ENCODE measurements at places on chromosomes 3 and 15. TPM values are rescaled to one million over a fixed set of nuclear protein-coding genes. Genes with fewer than 3 reads are reported as not detected.

DNA sequence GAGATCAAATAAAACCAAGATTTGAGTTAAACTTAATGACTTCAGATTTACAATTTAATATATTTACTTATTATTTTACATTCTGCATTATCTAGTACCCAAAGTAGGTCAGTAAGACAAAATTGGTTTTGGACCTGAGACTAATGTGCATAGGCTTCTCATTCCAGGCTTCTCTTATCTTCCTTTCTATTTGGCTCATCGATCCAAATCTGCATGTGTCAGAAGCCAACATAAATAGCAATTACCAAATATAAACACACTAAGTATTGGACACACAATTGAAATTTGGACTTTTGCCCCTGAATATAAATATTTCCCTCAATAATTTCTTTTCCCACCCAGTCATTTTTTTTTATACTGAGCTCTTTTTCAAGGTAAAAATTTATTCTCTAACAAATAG is 290.6 kb upstream of the ARHGEF26 start:
- no peak for DNase-seq

- DNase-seq = peak; percentile 58
Measured at GRCh38 chr3:156643729-156644389, 30.5 kb upstream of the TIPARP start.

DNA sequence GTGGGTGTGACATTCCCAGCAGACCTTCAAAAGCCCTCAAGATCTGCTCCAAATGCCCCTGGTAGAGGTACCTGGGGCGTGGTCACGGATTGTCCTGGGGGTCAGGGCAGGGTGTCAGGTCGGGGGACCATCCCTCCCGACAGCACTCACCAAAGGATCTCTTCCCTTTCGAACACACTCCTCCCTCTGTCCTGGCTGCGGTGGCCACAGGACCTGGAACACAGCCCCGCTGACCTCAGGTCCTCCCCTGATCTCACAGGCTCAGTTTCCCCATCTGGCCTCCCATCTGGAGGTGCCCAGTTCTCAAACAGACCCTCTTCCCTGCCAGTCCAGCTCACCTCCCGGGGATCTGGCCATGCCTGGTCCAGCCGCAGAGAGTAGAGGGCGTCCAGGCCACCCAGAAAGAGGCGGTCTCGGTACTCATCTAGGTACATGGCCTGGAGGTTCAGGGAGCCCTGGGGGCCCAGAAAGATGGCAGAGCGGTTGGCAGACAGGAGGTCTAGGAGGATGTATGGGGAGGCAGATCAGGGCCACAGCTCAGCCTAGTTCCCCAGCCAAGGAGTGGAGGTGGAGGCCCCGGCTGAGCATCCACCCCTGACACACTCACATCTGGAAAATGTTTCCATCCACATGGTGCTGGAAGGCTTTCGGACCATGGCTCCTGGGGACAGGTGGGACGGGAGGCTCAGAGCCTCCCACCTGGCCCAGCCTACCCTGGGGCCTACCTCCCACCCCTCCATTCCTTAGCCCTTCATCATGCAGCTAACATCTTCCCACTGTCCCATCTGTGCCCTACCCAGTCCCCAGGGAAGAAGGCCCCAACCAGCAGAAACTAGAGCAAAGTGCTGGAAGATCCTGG is 2.3 kb downstream of the SEMA3G start:
- no peak for DNase-seq

DNA sequence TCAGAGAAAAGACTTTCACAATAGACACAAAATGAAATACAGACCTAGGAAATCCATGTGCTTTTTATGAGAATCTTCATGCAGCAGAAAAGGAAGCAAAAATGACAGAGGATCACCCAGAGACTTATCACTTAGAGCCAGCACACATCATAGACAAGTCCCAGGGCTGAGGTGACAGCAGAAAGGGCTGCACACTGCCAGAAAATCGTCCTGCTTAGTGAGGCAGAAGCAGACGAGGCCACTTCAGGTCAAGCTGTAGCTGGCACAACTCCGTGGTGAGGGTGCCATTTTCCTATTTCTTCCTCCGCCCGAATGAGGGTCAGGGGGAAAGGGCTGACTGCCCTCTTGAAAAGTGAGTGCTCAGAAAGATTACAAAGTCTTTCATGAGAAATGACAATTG is 95.9 kb upstream of the TNIK start:
- DNase-seq = no peak

GRCh38 chr15:23690450-23690852 is 3.3 kb upstream of the NDN start:
- peak; percentile 70 for DNase-seq

GRCh38 chr3:188417766-188418165 is 263.8 kb downstream of the LPP start:
- no peak for DNase-seq

DNA sequence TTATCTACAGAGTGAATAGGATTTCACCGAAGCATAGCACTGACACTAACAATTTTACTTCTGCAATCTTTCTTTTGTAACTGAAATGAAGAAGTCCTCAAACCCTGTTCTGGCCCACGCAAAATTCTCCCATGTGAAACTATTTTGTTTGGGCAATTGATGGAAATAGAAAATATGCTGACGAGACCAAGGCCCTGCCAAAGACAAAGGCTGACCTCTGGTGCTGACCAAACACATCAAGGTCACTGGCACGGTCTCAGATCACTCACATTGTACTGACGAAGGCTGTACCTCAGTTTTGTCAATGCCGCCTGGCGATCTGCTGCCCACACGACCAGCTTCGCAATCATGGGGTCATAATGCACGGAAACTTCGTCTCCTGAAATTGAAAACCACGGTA is 58.4 kb upstream of the DCUN1D1 start:
- no peak for DNase-seq

GRCh38 chr15:70406617-70407335 is 309.1 kb upstream of the TLE3 start:
- DNase-seq = no peak

DNA sequence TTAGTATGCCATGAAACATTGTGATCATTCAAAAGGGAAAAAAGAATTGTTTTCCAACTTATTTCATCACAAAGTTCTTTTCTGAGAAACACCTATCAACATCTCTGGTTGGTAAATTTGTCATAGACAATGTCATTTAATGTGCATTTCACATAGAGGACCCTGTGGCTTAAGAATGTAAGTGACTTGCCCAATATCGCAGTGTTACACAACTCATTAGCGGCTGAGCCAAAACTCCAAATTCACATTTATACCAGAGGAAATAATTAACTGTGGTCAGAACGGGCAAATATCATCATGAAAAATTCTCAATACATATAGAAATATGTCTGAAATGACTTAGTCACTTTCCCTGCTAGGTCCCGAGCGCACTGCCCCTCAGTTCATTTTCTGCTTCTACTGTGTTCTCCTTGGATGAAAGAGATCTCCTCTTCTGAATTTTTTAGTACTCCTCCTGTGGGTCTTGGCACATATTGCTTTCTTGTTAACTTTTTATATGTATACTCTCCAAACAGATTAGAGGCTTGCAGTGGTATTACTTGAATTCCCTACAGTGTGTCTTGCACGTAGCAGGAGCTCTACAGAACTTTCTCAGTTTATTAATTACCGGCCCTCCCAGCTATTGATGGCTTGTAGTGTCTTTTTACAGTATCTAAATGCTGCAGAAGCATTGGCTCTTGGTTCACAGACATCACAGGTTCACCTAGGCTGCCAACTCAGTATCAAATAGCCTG is 33.1 kb downstream of the PTX3 start:
- DNase-seq = no peak

- peak; percentile 65 for DNase-seq
Measured at GRCh38 chr15:51536965-51537574, 85.5 kb downstream of the DMXL2 start.

- DNase-seq = peak; percentile 61
Measured at GRCh38 chr3:81545572-81545971, 215.9 kb downstream of the GBE1 start.

GRCh38 chr3:157104928-157105652 is 54.9 kb downstream of the CCNL1 start:
- no peak for DNase-seq

DNA sequence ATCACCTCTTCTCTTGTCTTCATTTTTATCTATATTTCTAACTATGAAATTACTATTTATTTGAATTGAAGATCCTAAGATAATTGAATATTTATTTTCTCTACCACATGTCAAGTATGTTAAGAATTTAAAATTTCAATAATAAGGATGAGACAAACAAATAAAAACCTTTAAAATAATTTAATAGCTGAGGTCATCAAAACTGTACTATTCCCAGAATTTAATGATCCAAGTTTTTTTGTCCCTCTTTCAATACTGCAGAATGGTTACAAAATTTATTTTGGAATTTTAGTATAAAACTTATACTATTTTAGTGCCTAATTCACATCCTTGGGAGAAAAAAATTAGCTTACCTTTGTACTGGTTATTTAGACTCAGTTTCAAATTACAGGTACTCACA is 774.9 kb downstream of the ROBO2 start:
- DNase-seq = no peak

DNA sequence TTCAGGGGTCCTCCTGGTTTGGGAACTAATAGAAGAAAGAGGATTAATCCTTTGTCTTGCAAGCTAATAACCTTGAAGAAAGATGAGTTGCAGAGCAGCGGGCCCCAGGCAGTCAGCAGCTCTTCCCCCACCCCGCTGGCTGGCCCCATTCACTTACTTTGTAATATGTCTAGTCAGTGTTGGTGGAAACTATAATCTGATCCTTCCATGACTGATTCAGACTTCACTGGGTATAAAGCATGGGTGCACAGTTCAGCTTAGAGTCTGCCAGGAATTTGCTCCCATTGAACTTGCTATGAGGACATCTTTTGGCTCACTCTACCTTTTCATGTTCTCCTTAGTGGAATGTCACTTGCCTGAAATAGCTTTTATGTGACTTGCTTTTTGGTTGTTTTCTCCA is 117.7 kb downstream of the CCNL1 start:
- DNase-seq = no peak

GRCh38 chr3:140170612-140171011 is 235.6 kb downstream of the CLSTN2 start:
- DNase-seq = no peak

- DNase-seq = no peak
Measured at GRCh38 chr3:13547591-13548371, 1.1 kb upstream of the FBLN2 start.

GRCh38 chr3:150936693-150937092 is 31.5 kb upstream of the MINDY4B start:
- no peak for DNase-seq

PLXNA1 gene
- 63.0 TPM for total RNA-seq

FOXB1 gene
- not detected for total RNA-seq

CCRL2 gene
- 0.64 TPM for total RNA-seq

TEX55 gene
- total RNA-seq = not detected

LIPH gene
- under 0.01 TPM for total RNA-seq

Measured in fibroblast of villous mesenchyme (primary cell).